ENCODE measurements at places on chromosomes 2 and 18.

GRCh38 chr2:8265476-8266226 is 416.2 kb upstream of the ID2 start:
- no peak for DNase-seq

DNA sequence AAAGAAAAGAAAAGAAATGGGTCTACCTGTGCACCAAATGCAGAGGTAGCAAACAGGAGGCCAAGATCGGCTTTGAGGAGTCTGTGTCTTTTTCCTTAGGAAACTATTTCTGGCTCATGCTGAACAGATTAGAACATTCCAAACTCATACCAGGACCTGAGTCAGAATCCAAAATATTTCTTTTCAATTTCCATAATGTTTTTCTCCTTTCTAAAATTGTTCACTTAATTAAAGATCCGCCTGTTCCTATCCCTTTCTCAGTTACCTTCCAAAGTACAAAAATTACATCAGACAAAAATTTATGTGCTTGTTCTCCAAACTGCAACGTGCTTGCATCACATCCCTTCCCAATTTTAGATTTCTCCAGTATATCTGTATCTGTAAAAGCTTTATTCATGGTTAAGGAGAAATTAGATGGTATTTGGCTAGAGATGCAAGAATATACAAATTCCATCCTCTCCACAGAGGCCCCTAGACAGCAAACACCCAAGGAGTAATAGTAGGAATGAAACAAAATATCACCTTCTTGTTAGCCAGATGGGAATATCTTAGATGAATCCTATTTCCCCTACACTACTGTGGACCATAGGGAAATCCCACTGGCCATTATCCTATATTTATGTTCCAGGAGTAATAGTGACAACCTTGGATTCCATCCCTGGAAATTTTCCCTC is 130.6 kb downstream of the LNPK start:
- no peak for DNase-seq

DNA sequence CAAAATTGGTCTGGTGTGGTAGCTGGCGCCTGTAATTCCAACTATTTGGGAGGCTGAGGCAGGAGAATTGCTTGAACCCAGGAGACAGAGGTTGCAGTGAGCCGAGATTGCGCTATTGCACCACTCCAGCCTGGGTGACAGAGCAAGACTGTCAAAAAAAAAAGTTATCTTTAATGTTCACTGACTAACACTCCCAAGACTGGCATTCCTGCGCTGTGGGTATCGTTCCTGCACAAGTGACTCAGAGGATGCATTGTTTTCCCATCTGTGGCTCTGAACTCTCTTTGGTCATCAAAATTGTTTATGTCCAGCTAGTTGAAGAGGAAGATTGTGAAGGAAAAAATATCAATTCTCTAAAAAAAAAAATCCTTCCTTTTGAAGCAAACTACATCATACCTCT is 539.0 kb downstream of the SOX11 start:
- no peak for DNase-seq

DNA sequence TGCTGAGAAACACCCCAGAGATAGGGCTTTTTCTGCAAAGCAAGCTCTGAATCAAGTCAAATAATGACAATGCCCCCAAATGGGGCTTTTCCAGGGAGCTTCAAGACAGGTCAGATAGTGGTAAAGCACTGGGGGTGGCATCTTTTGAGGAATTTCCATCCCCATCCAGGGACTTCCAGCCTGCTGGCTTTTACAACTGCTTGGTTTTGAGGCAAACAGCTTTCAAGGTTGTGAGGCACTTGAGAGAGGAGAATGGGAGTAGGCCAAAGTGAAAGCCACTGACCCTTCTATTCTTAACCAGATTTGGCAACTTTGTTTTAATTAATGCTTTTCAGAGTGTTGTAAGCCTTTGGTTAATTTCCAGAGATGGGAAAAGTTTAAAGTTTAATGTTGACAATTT is 762.0 kb upstream of the POU3F3 start:
- DNase-seq: no peak

GRCh38 chr2:181575650-181576025 is 81.3 kb downstream of the CERKL start:
- DNase-seq: no peak

- DNase-seq: no peak
Measured at GRCh38 chr18:10077986-10078385, 164.2 kb downstream of the VAPA start.

DNA sequence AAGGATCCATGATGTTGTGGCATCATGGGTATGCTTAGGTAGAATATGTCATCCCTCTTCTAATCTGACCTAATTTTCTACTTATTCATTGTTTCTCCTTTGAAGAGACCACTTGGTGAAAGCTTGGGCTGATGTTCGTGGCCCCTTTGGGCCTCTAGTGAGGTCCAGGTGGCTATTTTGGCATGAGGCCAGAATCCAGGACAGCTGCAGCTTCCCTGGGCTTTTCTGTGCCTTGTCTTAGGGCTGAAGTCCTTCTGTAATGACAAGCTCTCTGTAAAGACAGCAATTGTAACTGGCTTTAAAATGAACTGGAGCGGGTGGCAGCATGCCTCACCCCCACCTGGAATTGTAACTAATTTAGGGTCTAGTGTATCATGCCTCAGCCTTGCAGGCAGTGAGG is 15.6 kb upstream of the MC2R start:
- DNase-seq: no peak

DNA sequence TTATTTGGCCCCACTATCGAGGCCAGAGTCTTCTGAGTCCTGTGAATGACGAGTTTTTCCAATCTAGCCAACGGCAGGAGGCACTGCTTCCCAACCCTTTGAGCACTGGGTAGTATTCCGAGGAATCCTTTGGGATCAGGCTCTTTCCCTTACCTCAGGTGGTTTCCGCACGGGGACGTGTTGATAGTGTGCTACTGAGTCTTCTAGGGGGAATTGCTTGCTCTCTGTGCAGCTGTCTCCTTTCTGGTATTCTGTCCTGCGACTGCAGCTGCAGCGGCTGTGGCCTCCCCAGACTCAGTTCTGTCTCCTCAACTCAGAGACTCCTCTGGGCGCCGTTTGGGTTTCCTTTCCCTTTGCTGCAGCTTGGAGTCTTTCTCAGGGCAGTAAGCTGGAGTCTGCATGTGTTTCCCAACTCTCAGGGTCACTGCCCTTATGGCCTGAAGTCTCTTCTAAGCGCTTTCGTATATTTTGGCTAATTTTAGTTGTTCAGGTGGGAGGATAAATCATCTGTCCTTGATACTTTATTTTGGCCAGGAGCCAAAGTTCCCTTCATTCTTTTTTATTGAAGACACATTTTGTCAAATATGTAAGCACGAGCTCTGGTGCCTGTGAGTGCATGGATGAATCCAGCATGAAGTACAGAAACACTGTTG is 118.4 kb downstream of the MAP4K4 start:
- DNase-seq: no peak

GRCh38 chr18:32429402-32429801 is 41.3 kb downstream of the GAREM1 start:
- no peak for DNase-seq

DNA sequence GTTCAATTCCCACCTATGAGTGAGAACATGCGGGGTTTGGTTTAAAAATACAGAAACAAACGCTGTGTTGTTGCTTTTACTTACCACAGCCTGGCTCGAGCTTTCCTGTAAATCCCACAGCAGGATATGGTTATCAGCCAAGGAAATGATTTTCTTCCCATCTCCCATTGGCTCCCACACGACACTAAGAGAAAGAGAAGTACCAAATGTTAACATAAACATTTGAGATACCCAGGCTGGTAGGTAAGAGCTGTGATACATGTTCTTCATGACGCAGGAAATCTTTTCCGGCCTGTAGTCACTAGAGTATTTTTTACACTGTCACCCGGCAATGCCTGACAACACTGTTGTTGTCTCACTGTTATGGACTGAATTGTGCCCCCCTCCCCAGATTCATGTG is 163.6 kb downstream of the EIPR1 start:
- DNase-seq: no peak

DNA sequence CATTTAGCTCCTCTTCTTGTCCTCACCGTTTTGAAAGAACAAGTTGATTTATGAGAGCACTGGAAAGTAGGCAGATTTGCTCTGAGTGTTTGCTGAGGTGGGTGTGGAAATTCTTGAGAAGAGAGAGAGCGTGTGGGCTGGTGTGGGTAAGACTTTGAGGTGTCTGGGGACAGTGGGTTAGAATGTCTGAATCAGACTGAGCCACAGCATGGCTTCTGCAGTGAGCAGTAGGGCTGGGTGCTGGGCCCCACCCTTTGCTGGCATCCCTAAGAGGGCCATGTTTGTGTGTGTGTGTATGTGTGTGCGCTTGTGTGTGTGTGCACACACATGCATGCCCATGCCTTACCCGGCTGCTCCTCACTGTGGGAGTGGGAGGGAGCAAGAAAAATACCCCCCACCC is 63.7 kb downstream of the COPS8 start:
- DNase-seq: no peak

DNA sequence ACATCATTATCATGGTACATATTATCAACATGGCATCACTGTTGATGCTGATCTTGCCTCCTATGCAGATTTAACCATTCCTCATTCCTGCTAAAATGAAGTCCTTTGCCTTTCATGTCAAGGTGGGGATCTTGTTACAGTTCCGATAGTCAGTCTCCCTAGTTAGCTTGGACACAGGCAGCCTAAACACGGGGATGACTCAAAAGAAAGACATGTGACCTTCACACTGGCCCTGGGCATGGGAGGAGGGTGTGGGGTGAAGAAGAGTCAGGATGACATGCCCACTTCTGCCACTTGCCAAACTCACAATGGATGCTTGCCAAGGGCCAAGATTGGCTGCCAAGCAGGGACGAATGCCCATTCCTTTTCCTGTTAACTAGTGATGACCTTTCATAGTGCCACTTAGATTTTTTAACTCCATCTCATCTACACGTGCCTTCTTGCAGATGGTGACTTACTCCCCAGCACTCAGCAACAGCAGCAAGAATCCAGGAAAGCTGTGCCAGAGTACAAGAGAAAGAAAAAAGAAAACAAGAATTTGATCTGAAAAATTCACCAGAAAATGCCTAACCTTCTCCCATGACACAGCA is 13.9 kb upstream of the SLC1A4 start:
- no peak for DNase-seq

DNA sequence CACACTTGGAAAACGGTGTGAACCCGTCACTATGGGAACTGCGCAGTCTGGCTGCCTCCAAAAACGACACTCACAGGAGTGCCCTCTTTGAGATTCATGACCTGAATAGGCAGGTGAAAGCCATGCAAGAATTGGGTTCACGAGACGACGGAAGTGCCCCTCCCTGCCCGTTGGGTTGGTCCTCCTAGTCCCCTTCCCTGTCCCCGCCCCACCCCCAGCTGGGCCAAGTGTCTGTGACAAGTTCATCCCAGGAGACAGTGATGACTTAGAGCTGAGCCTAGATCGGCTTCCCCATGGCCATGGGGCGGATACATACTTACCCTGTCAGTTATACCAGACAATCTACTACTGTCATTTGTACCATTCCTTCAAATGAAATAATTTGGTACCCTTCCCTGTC is 1137.7 kb upstream of the CHAC2 start:
- no peak for DNase-seq

DNA sequence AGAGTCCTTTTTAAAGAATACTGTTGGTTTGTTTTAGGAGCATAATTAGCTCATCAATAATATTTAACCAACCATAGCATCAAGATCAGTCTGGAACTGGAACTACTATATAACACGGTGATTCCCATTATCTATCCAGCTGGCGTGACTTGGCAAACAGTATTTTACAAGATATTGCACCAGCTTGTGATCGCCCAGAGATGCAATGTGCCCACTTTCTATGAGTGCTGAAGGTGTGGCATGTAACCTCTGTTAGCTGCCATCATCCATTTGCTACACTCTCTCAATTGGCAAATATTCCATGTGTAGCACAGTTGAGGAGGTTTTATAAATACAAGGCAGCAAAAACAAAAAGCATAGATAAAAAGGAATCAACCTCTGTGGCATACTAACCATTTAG is 64.9 kb downstream of the FIGN start:
- DNase-seq: no peak

- no peak for DNase-seq
Measured at GRCh38 chr2:24313744-24314632, 46.3 kb downstream of the ITSN2 start.

- no peak for DNase-seq
Measured at GRCh38 chr2:42856891-42857632, 64.7 kb upstream of the HAAO start.

DNA sequence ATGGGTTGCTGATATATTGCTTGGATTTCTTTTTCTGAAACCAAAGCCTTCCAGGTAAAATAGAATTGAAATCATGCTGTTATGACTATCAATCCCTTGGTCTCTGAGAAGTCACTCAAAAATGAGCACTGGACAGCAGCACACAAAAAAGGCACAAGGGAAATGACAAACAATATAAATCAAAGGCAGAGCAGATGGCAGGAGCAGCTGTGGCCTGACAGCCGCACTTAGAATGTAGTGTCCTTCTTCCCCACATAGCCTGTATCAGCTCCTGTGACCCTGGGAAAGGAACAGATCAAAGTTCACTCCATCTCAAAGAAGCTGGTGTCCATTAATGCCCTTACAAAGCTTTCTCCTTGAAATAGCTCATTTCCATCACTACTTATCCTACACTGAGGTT is 326.7 kb downstream of the SUCLG1 start:
- DNase-seq: no peak

DNA sequence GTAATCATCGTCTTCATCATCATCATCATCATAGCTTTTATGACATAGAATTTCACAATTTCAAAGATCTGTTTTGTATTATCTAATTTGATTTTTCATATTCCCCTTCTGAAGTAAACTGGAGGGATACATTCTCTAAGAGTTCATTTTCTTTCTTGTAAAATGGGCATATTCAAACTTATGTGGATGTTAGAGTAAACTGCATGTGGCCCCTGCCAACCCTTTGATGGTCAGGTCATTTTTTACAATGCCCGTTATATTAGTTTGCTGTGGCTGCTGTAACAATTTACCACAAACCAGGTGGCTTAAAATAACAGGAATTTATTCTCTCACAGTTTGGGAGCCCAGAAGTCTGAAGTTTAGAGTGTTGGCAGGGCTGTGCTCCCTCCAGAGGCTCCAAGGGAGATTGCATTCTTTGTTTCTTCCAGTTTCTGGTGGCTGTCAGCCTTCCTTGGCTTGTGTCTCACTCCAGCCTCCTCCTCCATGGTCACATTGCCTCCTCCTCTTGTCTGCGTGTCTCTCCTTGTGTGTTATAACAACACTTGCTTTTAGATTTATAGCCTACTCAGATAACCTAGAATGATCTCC is 127.5 kb upstream of the MMADHC start:
- DNase-seq: no peak
